ENCODE measurements at places on chromosomes 3 and 15. TPM values are rescaled to one million over a fixed set of nuclear protein-coding genes. Genes with fewer than 3 reads are reported as not detected.

The NAALADL2 gene
- total RNA-seq: 0.35 TPM

GRCh38 chr15:55736756-55737155, 6.2 kb downstream of the PRTG start:
- DNase-seq: no peak

- DNase-seq: no peak
Measured at GRCh38 chr3:97994328-97994945, 22.2 kb upstream of the RIOX2 start.

The BCL2A1 gene
- 79.8 TPM for total RNA-seq

DNA sequence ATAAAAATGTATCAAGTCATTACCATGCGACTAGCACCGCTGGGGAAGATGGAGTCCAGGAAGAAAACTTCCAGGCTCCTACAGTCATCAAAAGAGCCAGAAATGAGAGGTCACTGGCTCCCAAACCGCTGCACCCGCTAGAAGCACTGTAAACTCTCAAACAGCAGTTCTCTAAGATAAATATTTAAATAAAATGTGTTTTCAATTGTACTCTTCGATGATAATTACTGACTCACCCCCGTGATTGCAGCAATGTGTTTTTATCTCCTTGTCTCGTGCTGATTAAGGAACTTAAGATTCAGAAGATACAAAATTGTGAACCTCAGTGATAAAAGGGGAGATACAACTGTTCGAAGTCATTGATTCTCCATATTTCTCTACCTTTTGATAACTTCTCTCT, 45.8 kb upstream of the FOXP1 start:
- no peak for DNase-seq

The SNX22 gene
- total RNA-seq: 1.7 TPM

DNA sequence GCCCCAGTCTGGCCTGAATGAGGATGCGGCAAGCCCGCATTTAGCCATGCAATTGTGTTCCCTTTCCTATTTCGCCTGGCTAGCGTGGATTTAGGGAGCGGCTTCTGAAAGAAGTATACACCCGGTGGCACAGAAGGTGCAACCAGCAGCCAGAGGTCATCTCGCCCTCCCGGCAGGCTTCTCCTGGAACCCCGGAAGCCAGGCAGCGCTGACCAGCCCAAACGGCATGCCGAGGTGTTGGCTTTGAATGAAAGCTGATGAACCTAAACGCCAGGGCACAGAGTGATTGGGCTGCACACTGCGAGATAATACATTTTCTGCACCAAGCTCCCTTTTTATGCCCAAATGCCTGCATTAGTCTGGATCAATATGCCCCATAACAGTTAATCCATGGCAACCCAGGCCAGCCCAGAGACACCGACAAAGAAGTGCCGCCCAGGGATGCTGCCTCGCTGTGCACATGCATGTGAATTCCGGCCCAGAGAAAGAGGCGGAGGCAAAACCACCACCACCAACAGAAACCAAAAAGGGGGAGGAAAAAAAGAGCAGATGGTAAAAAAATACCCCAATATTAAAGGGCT, 1.4 kb downstream of the SRGAP3 start:
- no peak for DNase-seq

- no peak for DNase-seq
Measured at GRCh38 chr3:172279191-172279640, 169.0 kb downstream of the GHSR start.

GRCh38 chr3:123347691-123348264, 101.1 kb downstream of the ADCY5 start:
- no peak for DNase-seq

DNA sequence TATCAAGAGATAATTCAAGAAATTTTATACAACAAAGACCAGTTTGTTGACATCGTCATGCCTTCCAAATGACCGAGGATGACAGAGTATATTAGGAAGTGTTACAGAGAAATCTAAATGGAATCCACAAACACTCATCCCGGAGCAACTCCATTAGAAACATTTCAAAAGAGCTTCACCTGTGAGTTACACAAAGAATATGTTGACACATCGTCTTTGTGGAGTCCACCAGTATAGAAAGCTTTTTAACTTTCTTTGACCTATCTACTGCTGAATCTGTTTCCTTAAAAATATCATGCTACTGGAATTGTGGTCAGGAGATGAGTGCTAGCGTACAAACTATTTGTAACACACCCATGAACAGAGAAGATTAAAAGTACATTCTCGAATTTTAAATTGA, 130.4 kb downstream of the SUCLG2 start:
- DNase-seq: no peak

DNA sequence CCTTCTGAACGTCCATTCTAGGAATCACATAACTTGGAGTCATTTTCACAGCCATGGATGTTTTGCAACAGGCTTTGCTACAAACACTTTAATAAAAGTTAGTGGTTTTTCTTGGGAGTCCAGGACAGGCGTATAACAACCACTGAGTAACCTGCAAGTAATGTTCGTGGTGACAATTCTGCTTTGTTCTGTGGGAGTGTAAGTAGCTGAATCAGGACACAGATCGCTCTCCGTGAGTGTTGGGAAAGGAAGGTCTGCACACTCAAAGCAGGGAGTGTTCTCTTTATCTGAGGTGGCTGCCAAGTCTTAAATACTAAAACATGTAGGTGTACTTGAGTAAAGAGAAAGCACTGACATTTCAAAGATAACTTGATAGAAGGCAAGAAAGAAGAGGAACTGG, 7.9 kb upstream of the BNC1 start:
- DNase-seq: no peak

DNA sequence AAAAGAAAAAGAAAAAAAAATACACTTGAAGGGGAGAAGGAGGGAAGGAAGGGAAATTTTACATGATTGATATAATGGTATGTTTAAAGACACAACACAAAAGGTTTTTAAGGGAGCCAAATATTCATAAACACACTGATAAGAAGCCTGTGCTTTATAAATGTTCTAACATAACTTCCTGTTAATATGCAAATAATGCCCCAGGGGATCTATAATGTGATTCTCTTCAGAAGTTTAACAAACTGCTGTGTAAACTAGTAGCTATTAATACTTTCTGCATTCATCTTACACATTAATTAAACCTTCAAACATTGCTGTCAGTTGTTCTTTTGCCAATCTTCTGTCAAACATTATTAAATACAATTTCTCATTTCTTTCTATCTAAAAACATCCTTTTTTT, 231.6 kb downstream of the TJP1 start:
- no peak for DNase-seq

DNA sequence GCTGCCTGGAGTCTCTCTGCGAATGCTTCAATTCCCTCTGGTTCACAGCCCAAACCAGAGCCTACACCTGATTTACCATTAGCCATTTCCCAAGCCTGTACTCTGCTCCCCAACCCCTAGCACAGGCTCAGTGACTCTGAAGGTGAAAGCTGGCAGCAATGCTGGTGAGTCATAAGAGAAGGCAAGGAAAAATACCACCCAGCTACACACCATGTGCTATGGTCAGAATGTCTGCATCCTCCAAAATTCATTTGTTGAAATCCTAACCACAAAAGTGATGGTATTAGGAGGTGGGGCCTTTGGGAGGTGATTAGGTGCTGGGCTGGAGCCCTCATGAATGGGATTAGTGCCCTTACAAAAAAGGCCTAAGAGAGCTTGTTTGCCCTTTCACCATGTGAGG, 117.1 kb upstream of the TJP1 start:
- DNase-seq: no peak

GRCh38 chr3:170765419-170766078, 104.4 kb downstream of the RPL22L1 start:
- DNase-seq: no peak

The ITPR1 gene
- 70.7 TPM for total RNA-seq

GRCh38 chr3:150920236-150920635, 15.0 kb upstream of the MINDY4B start:
- DNase-seq: no peak

- no peak for DNase-seq
Measured at GRCh38 chr15:35771746-35772442, 225.9 kb upstream of the DPH6 start.

DNA sequence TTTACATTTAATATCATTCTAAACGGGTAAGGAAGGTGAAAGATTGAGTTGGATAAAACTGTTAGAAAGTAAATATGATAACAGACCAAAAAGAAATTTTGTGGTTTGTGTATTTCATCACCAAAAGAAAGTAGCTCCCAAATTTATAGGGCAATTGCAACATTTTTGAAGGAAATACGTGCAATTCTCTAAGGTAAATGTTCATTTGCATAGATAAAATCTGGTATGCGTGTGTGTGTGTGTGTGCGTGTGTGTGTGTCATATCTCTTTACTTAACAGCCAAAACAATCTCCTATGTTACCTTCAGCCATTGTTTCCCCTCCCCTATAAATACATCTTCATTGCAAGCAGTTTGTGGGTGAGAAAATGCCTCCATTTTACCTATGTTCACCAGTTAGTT, 208.4 kb downstream of the TNIK start:
- no peak for DNase-seq

DNA sequence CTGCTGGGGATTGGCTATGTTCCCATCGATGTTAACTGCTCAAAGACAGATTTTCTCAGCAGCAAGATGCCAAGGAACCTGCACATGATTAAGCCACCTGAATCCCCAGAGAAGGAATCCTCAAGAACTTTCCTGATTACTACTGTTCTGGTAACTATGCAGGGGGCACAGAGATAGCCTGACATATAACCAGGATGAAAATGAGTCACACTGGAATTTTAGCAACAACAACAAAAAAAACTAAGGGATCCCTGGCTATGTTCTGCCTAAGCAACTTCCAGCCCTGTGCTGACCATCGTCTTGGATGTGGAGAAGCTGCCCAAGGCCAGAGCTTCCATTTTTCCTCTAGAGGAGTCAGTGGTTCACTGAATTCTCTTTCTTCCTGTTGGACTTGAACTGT, 13.8 kb downstream of the RIOX2 start:
- DNase-seq: no peak

GRCh38 chr15:101148166-101148880, 103.5 kb downstream of the CHSY1 start:
- DNase-seq: no peak

DNA sequence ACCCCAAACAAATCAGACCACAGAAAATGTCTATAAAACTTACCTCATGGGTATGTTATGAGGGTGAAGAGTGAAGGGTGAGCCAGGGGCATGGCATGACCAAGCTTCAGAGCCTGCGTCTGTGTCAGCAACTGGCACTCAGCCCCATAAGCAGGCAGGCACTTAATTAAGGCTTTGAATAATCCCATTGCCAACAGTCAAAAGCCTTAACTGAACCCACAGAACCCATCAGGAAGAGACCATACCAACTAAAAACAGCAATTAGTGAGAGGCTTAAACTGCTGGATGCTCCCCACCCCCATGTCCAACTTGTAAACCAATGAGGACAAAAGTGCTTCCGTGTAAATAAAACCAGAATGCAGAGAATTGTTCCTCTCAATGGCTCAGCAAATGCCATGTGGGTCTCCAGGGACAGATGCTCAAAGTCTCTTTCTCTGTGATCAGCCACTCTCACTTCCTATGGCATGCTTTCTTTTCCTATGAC, 126.0 kb downstream of the MYLK start:
- no peak for DNase-seq

- DNase-seq: no peak
Measured at GRCh38 chr3:14488286-14489041, 51.7 kb downstream of the GRIP2 start.

Measured in activated naive CD4-positive, alpha-beta T cell treated with anti-CD3 and anti-CD28 coated beads, Interleukin-2, amount 50 U/mL, for 72 hours (primary cell).